Activated CD8-positive, alpha-beta memory T cell treated with anti-CD3 and anti-CD28 coated beads, Interleukin-2, amount 50 U/mL, for 4 hours (primary cell): ENCODE measurements at places on chromosomes 5 and 9.

- DNase-seq, result no peak
Measured at GRCh38 chr5:124280079-124280478, 466.4 kb downstream of the ZNF608 start.

DNA sequence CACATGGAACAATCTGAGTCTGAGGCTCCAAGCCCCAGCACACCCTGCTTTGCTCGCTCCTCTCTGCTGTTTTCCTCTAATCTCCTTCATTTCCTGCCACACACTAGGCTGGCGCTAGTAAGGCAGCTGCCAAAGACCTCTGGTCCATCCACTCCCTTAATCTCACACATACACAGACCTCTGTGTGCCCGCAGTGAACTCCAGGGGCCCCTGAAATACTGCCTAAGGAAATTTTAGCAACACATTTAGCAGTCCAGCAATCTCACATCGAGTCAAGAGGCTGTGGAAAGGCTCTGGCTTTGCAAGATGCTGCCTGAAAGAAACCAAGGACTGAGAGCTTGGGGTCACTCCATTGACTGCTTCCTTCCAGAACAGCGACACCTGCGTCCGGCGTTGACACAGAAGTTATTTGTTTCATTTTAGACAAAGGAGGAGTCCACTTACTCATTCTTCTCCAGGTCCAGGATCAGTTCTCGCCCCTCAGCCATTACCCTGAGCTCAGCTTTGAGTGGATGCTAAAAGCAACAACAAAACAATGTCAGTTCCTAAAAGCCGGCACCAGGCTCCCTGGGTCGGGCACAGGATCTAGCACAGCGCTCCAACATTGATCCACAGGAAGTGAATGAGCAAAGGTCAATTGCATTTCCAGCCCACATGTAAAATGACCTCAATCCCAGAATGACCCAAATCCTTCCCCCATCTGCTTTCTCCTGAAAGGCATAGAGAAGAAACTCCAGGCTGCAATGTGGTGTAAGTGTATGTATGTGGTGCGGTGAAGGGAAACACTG lies 11.5 kb downstream of the ADAM19 start:
- DNase-seq, result no peak

DNA sequence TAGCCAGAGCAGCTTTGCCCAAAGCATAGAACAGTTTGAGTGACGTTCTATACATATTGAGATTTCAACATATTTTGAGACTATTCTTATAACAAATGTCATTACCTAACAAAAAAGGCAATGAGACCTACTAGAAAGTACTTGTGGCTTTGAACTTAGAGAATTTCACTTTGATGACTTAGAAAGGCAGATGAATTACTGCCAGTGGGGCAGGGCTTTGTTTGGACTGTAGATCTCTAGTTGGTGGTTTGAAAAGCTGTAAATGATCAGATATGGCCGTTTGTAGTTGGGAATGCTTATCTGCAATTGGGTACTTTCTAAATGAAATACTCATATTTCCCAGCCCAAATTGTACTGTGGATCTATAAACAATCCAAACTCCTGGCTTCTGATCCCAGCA lies 28.1 kb downstream of the SOX30 start:
- DNase-seq, result no peak

DNA sequence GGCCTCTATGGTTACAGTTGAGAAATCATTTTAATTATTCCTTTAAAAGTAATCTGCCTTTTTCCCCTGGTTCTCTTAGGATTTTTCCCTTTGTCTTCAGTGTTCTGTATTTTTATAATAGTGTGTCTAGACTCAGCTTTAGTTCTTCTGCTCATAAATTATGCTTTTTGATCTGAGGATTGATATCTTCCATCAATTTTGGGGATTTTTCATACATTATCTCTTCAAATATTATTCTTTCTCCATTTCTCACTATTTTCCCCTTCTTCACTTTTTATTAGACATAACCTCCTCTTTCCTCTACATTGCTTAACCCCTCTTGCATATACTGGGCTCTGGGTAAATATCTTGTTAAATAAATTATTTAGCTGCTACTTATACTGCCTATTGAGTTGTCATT lies 36.3 kb upstream of the IL13 start:
- no peak for DNase-seq

DNA sequence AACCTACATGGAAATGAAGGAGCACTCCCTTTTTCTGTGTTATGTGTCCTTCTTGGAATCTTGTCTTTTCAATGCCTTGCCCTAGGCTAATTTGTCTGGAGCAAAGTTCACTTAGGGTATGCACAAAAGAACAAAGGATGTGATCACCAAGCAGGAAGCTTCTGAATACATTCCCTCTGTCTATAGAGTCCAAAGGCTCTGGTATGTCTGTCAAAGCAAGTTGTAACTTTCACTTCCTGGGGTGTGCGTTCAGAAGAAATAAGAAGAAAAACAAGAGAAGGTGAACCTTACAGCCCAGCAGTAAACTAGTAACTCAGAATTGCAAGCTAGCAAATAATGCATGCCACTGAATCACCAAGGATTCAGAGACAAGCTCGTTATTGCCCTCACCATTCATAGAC lies 31.7 kb upstream of the CDH6 start:
- DNase-seq, result no peak

DNA sequence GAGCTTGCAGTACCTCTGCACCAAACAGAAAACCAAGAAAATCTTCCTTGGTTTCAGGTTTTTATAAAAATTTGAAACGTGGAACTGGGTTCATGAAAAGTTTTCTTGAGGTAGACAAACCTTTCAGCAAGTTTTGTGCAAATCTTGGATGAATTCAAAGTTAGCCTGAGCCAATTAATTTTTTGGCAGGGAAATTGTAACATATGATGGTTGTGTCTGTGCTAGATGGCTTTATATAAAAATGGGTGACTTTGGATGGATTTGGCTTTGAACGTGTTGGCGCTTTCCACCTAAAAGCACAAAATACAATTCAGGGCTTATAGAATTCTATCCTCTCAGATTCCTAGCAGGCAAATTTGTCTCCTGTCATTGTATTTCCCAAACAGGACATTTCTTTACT lies 524.4 kb downstream of the CAAP1 start:
- DNase-seq, result no peak

DNA sequence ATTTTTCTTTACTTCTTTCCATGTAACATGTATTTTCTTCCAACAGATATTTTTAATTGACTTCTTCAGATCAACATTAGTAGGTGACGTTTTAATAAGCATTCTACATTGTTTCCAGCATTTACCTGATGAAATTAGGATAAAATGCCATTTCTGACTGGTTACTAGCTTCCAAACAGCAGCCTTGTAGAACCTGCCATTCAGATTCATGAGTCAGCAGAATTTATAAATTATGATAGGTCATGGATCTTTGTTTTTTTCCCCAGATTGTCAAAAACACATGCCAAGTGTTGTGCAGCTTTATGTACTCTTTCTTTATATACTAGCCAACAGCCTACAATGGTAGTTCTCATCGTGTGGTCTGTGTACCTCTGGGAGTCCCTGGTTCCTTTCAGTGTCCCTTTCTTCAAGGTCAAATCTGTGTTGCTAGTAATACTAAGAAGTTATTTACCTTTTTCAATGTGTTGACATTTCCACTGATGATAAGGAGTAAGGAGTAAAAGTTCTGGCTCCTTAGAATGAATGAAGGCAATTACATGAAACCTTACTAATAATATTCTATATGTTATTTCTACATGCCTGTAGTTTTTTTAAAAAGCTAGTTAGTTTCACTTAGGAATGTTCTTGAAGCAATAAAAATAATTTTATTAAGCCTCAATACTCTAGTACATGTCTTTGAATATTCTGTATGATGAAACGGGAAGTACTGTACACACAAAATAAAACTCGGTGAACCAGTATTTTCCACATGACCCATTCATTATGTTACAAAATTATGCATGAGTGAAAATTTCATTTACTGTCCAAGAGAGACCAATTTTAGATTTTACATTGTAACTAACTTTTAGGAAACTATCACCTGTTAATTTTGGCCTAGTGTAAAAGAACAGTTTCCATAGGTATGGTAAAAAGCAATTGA lies 135.8 kb downstream of the ZCCHC7 start:
- no peak for DNase-seq

DNA sequence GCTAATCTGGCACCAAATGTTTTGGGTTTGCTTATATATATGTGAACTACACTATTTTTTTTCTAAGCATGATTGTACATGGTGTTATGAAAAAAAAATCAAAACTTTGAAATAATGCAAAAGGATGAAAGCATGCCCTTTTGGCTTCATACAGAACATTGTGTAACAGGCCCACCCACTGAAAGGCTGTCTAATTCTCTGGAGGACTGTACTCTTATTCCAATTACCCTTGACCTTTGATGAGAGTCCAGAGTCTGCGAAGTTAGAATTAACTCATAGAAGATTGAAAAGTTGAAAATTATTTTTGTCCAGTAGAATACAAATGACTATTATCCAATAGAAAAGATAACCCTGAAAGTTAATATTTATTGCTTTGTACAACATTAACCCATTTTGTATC lies 117.4 kb downstream of the ADAMTS12 start:
- no peak for DNase-seq

DNA sequence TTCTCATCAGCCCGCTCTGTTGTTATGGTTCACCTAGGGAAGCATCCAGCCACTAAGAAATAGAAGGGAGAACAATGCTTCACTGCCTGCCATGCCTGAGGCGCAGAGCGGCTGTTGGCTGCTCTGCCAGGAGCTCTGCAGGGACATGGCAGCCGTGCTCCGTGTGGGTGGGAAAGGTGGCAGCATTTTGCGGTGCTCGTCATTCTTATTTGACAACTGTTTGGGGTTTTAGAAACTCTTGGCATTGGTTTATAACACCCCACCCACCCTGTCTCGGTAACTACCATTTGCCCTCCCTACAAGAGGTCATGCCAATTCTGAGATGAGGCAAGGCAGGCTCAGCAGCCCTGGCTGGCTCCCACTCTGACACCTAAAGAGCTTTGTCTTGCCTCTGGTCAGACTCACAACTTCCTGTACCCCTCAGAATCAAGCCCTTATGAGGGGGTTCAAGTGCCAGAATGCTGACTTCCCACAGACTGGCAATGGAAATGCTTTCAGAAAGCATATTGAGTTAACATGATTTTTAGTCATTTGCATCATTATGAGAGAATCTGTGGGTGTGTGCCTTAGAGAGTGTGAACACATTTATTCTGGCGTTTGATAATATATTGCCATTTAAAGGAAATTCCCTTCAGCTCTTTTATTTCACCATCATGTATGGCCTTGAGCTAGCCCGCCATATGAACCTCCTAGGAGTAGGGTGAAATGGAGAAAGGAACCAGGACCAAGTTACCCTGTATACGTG lies 288.0 kb upstream of the ANKRD55 start:
- DNase-seq, result no peak

GRCh38 chr9:99385814-99386279 lies 163.8 kb downstream of the SEC61B start:
- DNase-seq, result no peak

DNA sequence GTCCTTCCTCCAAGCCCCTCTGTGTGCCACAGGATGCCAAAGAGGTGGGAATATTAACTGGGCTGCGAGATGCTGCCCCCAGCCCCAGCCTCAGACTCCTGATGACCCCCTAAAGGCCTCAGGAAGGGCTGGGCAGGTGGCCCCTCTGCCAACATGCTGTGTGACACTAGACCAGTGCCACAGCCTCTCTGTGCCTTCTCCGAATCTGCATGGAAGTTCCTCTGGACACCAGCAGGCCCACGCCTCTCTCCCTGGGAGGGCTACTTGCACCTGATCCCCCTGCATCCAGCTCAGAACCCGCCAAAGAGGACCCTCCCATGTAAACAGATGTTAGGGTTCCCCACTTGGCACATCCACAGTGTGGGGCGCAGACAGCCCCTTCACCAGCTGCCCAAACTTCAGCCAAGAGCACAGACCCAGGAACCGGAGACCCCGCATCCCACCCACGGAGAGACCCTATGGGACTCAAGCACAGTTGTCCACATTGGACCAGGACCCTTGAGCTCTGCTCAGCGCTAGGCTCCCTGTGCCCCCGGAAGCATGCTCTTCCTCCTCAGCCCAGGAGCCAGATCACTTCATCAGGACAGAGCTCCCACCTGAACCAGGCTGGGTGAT lies 91.6 kb upstream of the LMX1B start:
- DNase-seq, result no peak

DNA sequence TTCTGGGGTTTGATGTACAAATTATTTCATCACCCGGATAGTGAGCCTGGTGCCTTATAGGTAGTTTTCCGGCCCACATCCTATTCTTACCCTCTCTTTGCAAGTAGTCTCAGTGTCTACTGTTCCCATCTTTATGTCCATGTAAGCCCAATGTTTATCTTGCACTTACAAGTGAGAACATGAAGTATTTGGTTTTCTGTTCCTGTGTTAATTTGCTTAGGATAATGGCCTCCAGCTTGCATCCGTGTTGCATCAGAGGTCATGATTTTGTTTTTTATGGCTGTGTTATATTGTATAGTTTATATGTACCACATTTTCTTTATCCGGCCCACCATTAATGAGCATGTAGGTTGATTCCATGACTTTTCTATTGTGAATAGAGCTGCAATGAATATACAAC lies 136.5 kb downstream of the PRR16 start:
- DNase-seq, result no peak

GRCh38 chr5:2453781-2454180 lies 297.7 kb downstream of the IRX2 start:
- DNase-seq, result no peak

DNA sequence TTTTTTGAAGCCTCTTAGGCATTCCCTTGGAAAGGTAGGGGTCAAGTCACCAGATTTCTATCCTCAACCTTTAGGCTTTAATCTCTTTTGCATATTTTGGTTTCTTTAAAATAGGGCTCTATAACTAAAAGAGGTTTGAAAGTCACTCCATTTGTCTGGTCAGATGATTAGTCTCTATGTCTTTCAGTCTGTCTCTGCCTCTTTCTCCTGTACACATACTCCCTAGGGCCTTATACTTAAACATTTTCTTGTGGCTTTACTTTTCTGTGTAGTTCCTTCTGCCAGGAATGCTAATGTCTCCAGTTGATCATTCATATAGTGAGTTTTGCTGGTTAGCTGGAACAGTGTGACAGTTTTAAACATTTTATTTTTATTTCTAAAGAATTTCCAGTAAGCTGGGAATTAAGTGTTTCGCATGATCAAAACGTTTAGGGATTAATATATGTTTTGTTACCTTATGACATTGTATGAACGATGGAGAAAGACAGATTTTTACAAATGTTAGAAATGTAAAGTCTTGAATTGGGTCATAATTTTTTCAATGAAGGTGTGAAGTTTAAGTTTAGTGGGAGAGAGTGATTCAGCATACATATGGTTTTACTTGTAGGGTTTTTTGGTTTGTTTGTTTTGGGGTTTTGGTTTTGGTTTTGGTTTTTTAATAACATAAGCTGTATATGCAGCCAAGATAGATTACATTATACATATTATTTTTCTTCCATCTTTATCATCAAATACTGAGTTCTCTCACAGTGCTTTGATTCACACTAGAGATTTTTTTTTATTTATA lies 90.6 kb downstream of the ZCCHC7 start:
- DNase-seq, result no peak

GRCh38 chr5:176578391-176578808 lies 29.3 kb downstream of the CDHR2 start:
- DNase-seq, result peak; percentile 31

DNA sequence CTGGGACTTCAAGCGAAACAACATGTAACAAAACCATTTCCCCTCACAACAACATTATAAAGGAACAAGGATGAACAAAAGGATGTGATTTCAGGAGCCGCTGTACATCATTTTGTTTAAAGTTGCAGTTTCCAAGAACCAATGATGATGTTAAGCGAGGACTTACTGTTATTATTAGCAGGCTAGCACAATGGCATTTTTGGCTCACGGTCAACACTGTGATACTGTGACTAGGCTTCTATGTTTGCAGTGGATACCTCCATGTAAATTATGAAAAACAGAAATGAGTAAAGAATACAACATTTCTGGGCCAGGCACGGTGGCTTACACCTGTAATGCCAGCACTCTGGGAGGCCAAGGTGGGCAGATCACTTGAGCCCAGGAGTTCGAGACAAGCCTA lies 113.0 kb downstream of the AUH start:
- DNase-seq, result no peak

GRCh38 chr9:86978413-86978812 lies 31.1 kb upstream of the GAS1 start:
- DNase-seq, result no peak
